Activated T-helper 1 cell treated with anti-CD3 and anti-CD28 coated beads, Interleukin-2, amount 50 U/mL, for 16 hours (primary cell): ENCODE measurements at places on chromosomes 4 and X.

DNA sequence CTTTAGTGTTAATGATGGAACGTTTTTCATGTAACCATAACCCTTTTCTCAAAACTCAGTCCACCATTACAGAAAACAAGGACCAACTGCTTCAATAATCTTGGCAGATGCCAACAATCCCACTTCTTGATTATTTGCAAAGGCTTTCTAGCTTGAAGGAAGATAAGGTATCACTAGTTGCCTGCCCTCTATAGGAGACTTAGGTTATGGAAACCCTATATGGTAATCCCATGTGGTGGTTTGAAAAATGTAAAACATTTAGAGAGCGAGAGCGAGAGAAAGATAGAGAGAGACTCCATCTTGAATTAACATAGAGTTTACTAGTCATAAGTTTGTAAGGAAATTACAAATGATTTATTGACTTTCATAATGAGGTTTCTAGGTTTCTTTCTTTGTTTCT lies 1627.5 kb upstream of the TENM3 start:
- DNase-seq: no peak

DNA sequence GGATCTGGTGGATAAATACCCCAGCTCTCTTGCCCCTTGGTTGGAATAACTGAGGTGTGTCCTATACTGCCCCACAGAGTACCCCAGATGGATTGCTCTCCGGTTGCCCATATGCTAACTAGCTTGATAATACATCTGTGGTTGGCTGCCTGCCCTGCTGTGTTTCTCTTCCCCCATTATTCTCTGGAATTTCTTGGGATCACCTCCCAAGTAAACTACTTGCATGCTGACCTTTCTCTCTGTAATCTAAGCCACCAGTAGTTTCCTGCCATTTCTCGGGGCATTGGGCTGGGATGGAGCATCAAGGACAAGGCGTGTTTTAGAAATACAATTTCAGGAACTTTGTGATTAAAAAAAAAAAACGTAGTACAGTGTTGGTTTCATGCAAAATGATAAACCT lies 25.2 kb downstream of the PPP1R2C start:
- DNase-seq: no peak

GRCh38 chr4:43983610-43984009 lies 465.0 kb downstream of the KCTD8 start:
- DNase-seq: no peak

GRCh38 chr4:37455301-37456131 lies 211.0 kb downstream of the NWD2 start:
- DNase-seq: no peak

GRCh38 chrX:37686369-37686995 lies 891 bp downstream of the XK start:
- DNase-seq: no peak

GRCh38 chr4:137700072-137700471 lies 167.8 kb upstream of the PCDH18 start:
- no peak for DNase-seq

GRCh38 chr4:172009446-172010230 lies 196.4 kb downstream of the GALNTL6 start:
- no peak for DNase-seq

DNA sequence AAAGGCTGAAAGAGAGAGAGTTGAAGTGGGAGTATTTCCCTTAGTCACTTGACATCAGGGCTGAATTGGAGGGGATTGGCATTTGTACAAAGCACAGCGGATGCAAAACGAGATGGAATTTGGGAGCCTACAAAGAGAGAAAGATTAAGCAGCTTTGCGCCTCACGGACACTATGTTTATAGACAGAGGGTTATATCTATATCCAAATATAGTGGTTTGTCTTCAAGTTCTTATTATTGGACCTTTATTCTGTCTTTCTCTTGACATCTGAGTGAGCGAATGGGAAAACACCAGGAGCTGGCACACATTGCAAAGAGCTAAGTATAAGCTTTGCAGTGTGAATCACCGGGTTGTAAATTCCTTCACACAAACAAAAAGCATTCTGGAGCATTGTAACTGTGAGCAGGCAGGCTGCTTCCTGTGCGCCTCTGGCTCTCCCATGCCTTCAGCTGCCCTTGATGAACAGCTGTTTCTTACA lies 500.2 kb downstream of the STIM2 start:
- no peak for DNase-seq

- no peak for DNase-seq
Observed at GRCh38 chr4:173703021-173703420, 173.0 kb upstream of the HAND2 start.
